ENCODE measurements at places on chromosomes 5 and 9.

DNA sequence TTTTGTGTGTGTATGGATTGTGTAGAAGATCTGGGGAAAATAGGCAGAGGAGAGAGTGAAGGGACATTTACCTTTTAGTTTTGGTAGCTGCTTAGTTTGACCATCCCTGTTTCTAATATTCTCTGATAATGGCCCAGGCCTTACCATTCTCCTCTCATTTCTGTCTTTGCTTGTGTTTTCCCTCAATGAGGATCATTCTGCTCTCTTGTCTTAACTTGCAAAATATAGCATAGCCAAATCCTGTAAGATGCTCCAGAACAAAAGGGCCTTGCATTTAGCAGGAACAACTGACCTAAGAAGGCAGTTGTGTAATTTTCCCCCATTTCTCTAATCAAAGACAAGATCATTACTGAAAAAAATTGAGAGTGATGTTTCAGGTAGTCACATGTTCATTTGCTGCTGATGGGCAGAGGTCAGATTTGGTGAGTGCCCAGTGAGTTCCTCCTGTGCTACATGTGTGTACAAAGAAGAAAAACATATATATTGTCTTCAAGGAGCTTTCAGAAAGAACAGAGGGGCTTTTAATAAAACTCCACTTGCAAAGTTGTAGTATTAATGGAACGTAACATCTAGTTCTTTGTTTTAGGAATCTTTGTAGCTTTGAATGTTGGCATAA lies 139.5 kb downstream of the KDM4C start:
- DNase-seq = no peak

GRCh38 chr5:50965654-50966375 lies 299.4 kb downstream of the PARP8 start:
- DNase-seq = no peak

GRCh38 chr5:95770830-95771708 lies 39.9 kb downstream of the RHOBTB3 start:
- DNase-seq = no peak

DNA sequence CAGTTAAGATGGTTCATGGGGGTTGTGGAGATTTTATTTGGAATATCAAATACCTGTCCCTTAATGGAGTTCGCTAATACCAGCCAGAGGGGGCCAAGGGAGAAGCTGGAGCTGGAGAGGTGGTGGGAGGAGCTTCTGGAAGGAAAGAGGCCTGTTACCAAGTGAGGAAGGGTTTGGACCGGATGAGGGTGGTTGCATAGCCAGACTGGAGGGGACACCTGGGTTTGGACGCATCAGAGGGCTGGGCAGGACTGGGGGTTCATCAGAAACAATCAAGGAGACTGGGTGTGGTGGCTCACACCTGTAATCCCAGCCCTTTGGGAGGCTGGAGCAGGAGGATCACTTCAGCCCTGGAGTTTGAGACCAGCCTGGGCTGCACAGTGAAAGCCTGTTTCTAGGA lies 111.8 kb upstream of the IER5L start:
- no peak for DNase-seq

DNA sequence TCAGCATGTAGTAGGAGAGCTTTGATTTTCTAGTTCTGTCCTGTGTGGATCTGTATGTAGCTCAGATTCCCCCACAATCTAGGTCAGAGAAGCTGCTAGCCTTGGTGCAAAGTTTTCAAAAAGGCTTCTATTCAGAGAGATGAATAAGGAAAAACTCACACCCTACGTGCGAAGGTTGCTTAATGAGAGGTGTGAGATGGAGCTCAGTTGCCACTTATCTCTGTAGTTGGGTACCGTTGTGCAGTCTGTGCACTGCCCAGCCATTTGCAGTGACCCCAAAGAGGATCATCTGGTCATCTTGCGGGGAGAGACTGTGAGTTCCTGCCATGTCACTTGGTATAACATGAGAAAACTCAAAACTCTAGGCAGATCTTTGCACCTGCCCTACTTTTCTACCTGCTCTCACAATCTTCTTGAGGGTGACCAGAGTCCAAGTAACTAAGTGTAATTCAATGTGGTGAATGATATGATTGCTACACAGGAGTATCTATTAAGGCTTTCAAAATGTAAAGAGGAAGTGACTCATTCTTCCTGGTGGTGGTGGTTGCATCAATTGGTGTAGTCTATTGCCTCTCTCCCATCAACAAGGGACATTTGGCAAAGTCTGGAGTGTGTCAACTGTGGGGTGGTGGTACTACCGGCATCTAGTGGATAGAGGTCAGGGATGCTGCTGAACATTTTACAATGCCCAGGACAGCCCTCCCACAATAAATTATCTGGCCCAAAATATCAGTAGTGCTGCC lies 65.2 kb downstream of the TMC1 start:
- DNase-seq = no peak

- DNase-seq = no peak
These were observed 238.0 kb downstream of the ENC1 start for GRCh38 chr5:74402553-74402952.

DNA sequence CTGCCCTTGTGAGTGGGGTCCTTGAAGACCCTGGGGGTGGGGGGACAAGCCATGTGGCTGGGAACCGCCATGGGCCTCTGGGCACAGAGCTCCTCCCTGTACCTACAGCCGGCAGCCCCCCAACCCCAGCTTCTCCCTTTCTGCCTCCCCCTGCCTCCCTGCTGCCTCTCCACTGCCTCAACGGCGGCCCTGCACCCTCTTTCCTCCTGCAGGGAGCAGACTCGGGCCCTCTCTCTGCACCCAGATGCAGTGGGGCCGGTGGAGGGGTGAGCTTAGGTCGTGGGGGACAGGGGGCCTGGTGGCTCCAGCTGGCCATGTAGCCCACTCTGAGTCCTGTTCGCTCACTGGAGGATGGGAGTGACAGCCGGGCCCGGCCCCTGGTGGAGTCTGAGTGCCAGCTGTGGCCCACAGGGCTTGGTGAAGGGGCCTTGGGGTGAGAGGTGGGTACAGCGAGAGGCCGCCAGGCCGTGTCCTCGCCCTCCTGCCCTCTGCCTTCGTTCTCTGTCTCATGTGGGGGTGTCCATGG lies 139.3 kb upstream of the COL5A1 start:
- no peak for DNase-seq

DNA sequence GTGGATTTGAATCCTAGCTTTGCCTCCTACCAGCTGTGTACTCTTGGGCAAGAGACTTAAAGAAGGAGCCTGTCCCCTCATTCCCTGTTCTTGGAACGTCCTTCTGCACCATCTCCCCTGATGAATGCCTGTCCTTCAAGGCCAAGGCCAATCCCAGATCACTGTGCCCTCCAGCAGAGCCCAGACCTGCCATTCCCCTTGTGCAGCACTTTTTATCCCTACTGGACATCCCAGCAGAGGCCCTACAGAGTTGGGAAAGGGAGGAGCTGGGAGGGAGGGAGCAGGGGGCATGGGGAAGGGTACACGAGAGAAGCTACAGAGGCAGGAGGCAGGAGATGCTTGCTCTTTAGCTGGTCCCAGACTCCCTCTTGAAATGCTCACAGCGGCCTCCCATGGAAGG lies 223.9 kb downstream of the PBX3 start:
- DNase-seq = no peak

GRCh38 chr5:138752341-138752950 lies 779 bp upstream of the CTNNA1 start:
- DNase-seq = no peak

DNA sequence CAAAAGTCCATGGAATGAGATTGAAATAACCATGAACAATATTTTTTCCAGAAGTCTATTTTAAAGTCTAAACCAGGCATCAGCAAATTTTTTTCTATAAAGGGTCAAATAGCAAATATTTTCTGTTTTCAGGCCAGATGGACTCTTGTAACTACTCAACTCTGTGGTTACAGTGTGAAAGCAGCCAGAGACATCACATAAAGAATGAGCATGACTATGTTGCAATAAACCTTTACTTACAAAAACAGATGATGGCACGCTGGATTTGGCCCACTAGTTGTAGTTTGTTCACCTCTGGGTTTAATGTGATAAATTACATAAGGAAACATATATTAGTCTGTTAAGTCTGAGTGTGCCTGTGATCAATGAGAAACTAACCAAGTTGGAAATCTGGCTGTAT lies 319.2 kb downstream of the TRPM3 start:
- DNase-seq = no peak

DNA sequence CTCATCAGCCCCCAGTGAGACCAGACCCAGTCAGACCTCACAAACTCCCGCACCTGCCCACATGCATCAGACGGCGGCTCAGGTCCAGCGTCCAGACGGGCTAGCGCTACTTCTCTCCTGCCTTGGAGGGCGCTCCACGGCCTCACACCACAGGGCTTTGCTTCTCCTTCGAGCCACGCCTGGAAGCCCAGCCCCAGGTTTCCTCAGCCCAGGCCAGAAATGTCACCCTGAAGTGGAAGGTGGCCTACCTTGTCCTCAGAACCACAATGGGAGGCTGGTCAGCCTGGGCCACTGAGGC lies 2.8 kb downstream of the NACC2 start:
- no peak for DNase-seq

DNA sequence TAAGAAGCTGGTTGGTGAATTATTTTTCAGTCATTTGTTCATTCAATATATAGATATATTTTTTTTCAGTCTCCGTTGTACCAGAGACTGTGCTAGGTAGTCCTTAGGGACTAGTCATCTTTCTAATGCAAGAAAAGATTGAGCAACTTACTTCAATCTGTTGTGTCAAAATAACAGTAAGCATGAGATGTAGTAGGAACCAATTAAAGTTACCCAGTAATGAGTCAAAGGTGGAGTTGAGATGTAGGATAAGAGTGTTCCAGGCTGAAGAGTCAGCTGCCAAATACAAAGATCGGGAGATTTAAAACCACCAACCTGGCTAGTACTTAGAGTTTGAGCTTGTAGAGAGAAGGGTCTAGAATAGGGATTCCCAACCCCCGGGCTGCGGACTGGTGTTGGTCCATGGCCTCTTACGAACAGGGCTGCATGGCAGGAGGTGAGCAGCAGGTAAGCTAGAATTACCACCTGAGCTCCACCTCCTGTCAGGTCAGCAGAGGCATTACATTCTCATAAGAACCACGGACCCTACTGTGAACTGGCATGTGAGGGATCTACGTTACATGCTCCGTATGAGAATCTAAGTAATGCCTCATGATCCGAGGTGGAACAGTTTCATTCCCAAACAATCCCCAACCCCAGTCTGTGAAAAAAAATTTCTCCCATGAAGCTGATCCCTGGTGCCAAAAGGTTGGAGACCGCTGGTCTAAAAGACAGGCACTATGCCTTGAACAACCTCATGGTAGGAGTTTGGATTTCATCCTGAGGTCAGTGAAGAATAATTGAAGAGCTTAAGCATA lies 1241.5 kb upstream of the WWC1 start:
- DNase-seq = no peak

- DNase-seq = no peak
These were observed 24.3 kb downstream of the RAD23B start for GRCh38 chr9:107307331-107307730.

- DNase-seq = no peak
These were observed 329.1 kb downstream of the NTRK2 start for GRCh38 chr9:84998639-84999038.

DNA sequence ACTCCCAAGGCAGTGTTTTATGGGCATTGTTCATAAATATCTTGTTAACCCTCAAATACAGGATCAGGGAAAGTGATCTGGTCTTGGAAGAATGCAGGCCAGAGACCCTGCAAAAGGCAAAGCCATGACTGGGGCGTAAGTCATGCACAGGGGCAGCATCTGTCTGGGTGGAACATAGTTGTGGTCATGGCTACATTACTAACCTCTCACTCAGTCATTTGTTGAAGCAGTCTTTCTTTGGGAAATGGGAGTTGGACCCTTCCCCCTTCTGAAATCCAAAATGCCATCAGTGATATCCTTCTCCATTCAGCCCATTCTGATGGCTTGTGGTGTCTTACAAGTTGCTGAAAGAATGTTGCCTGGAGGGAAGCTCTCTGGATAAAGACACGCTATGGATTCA lies 68.1 kb downstream of the GDNF start:
- no peak for DNase-seq

DNA sequence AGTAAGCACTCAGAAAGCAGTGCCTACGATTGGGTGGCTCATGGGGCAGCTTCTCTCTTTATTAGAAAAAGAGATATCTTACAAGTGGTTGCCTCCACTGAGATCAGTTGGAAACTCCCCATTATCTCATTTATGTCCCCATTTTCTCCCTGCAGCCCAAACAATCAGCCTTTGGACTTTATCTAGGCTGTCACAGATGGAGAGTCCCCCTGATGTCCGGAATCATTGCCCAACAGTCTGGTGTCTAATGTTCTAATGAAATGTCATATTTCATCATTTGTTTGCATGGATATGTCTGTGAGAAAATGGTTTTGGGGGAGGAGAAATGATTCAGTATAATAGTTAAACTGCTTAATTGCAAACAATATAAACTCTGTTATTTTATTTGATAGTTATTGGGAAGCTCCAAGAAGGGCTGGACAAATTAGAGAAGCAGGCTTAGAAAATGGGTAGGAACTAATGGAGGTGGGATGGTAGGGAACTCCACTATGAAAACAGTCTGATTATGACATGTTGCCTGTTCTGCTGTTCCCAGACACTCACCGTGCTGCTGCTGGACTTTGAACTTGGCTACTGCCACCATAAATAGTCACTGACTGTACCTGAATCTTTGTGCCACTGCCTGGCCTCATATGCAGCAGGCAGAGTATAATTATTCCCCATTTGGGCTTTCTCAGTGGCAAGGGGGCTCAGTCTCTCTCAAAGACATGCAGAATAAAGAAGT lies 38.3 kb upstream of the SMAD5 start:
- no peak for DNase-seq

DNA sequence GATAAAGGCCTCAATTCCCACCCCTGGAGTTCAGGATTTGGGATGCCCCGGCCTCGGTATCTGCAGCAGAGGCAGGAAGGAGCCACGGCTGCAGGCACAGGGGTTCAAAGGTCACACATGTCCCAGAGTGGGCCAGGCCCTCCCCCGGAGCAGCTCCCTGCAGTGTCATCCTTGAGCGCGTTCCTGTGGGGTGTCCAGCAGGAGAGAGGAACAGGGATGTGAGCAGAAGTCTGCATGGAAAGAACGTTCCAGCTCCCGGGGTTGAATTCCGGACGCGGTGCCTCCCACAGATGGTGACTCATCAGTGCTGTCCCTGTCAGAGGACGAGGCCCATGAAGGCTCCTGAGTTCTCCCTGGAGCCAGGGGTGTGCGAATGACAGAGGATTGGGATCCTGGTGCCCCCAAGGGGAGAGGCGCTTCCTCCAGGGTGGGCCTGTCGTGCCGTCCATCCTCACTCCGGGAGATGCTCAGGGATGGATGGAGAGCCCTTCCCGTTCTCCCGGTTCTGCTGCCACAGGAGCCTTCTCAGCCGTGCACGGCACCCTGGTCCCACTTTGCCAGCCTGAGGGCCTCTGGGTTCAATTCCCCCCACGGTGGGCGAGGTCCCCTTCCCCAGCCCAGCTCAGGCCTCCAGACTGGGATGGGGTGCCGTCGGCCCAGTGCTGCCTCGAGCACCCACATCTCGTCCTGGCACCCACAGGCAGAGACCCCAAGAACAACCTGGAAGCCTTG lies 3.1 kb downstream of the LCN1 start:
- DNase-seq = no peak

DNA sequence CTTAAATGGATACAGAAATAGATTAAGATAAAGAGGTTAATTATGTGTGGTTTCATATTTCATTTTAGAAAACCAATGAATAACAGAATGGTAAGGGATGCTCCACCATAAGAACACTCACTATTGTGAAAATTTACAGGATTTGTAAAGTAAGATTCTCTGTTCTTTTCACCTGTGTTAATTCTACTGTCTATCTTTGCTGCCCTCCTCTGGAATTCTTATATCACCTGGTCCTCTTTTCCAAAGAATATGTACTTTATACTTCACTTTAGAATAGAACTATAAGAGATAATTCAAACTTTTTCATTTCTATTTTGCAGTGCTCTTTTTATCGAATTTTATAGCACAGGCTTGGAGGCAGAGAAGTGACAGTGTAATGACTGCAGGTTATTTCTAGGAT lies 213.4 kb downstream of the LURAP1L start:
- no peak for DNase-seq

- no peak for DNase-seq
These were observed 29.3 kb downstream of the TNFAIP8 start for GRCh38 chr5:119385136-119385535.

Measured in T follicular helper cell (primary cell).